Hippocampal formation (tissue), 2 donors: ENCODE measurements at places on chromosomes 7 and 10.

GRCh38 chr7:41415471-41416207, 287.3 kb downstream of the INHBA start:
- no peak for DNase-seq

- DNase-seq: no peak
Measured at GRCh38 chr7:2689951-2690705, 2.1 kb downstream of the AMZ1 start.

- DNase-seq: peak; percentile 21
Measured at GRCh38 chr10:69716711-69717560, 84.8 kb upstream of the COL13A1 start.

- DNase-seq: no peak
Measured at GRCh38 chr7:151008511-151009323, 15.6 kb downstream of the ATG9B start.

DNA sequence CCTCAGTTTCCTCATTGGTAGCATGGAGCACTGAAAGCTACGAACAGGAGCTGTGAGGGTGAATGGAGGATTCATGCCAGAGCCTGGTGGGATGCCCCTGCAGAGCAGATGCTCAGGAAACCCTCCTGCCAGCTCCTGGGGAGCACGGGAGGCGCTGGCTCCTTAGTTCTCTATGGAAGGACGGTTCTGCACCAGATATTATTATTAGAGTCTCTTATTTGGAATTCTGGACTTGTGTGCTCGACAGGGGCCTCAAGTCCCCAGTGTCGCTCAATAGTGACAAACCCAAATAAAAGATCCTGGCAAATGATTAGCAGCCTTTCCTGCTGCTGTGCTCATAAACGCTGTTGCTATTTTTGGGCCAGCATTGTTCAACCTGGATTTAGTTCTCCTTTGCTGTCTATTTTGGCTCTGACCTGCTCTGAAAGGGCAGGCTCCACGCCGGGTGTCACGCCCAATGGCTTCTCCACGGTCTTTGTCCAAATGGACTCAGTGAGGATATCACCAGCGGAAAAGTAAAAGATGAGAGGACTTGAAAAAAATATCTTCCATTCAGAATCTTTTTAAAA, 23.0 kb upstream of the KLF6 start:
- no peak for DNase-seq

DNA sequence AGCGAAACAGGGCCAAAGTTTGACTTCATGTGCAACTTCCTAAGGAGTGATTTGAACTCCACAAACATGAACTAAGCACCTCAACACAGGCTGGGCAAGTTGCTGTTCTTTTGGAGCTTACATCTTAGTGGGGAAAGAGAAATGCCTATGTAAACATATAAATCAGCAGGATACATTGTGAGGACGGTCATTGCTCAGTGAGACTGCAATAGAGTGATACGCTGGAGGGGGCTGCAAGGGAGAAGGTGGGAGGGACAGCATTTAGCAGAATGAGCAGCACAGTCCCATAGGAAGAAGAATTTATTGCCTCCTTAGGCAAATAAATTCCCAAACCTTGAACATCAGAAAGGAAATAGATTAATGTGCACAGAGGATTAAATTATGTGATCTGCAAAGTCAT, 90.0 kb downstream of the EGFR start:
- DNase-seq: no peak

GRCh38 chr10:13769946-13770345, 183.2 kb downstream of the PRPF18 start:
- no peak for DNase-seq

DNA sequence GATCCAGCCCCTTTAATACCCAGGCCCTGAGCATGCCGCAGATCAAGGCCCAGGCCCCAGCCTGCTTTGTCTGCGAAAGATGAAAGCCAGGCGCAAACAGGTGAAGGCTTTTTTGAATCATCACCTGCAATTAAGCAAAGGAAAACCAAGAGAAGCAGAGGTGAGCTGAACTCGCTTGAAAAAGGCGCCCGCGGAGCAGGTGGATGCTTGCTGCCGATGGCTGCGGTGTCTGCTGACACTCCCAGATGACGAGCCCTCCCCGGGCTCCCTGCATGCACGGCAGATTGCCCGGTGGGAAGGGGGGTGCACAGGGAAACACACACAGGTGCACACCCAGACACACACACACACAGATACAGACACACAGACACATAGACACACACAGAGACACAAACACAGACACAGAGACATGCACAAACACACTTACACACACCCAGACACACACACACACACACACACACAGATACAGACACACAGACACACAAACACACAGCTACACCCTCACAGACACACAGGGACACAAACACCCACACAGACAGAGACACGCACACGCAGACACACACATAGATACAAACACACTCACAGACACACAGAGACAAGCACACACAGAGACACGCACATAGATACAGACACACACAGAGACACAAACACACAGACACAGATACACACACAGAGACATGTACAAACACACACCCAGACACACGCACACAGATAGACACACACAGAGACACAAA, 142.6 kb upstream of the RNF32 start:
- DNase-seq: no peak

DNA sequence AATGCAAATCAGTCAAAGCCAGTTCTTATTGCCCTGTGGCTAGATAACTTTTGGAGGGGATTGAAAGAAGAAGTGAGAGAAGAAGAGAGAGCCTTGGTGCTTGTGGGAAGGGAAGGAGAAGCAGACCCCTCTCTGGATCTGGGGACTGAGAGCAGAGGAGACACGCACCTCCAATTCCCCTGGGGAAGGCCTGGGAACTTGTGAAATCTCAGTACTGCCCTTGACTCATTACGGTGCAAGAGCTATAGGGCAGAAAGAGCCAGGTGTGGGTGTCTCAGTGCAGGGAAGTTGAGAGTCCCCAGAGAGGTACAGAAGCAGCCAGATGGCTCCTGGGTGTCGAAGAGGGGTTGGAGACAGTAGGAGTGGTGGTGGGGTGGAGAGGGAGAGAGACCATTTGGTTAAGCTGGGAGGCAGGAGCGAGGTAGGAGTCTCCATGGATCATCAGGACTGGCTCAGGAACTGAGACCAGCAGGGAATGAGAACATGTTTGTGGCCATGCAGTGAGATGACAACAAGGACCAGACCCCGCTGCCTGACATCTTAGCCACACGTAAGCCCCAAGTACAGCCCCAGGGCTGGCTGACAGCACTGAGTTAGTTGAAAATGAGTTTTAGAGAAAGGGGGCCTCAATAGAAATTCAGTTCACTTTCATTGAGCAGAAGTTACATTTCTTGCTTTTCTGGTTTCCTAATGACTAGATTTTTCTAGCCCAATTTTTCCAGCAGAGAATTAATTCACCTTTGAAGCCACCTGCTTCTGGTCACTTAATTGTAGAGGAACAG, 238.2 kb downstream of the BUB3 start:
- DNase-seq: no peak

DNA sequence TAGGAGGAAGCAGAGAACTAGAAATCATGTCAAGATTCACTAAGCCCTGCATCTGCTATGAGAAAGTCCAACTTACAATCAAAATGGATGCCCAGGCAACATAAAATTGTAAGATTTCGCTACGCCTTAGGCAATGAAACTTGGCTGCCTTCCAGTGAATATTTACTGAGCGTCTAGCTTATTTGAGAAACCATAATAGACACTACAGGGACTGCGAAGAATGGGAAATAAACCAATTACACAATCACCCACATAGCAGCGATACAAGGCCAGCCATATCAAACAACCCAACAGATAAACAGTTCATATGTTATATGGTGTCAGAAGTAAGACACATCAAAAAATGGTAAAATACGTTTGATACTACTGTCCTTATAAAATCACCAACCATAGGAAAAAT, 545.0 kb upstream of the C7orf33 start:
- DNase-seq: no peak

DNA sequence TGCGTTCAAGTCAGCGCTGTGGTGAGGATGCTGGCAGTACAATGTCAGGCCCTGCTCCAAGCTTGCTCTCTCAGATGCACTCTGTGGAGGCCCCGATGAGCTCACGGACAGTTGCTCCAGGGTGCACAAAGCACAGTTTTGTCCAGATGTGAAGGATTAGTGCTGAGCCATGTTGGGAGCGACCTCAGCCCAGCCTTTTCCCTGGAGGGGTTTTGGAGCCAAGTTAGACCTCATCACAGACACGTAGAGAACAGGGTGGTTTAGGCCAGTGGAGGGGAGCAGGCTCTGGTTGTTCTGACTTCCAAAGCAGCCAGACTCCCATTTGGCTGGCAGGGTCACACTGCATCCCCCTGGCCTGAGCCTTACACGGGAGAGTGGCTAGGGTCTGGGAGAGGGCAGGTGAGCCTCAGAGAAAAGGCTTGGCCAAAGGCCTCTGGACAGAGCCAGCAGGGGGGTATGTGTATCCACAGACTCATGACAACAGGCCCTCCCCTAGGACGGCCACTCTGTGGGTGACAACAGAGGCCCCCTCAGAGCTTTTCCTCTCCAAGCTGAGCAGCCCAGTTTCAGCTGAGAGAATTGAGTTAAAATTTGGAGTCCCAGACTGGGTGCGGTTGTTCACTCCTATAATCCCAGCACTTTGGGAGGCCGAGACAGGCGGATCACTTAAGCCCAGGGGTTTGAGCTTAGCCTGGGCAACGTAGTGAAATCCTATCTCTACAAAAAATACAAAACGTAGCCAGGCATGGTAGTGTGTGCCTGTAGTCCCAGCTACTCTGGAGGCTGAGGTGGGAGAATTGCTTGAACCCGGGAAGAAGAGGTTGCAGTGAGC, 4.7 kb downstream of the PLAC9 start:
- DNase-seq: no peak

GRCh38 chr10:28676326-28676967, 874 bp upstream of the BAMBI start:
- no peak for DNase-seq

DNA sequence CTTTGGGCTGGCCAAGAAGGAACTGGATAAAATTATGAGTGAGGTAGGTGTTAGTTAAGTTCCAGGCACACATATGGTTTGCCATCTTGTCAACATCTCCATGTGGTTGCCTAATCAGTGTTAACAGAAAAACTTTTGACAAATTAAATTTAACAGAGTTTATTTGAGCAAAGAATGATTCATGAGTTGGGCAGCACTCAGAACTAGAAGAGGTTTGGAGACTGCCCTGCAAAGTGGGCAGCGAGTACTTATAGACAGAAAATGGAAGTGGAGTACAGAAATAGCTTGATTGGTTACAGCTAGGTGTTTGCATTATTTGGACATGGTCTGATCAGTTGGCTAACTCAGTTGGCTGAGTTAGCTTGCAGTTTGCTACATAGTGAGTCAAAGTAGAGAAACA, 37.5 kb upstream of the AGK start:
- DNase-seq: no peak

- no peak for DNase-seq
Measured at GRCh38 chr10:12943425-12943824, 58.1 kb downstream of the CCDC3 start.

DNA sequence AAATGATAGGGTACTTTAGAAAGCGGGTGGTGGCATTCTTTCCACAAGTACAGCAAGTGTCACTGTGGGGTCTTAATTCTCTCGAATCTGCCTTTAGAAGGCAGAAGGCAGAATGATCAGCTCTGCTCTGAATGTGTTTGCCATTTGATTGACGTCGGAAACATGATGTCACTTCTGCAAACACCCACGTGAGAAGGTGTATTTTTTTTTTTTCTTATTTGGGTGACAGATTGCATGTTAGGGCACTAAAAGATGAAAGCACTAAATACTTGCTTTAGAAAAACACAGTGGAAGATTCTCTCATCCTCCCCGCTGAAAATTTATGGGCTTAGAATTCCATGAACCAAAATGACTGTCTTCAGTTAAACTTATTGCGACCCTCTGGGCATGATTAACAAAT, 150.2 kb downstream of the TCF7L2 start:
- DNase-seq: no peak

DNA sequence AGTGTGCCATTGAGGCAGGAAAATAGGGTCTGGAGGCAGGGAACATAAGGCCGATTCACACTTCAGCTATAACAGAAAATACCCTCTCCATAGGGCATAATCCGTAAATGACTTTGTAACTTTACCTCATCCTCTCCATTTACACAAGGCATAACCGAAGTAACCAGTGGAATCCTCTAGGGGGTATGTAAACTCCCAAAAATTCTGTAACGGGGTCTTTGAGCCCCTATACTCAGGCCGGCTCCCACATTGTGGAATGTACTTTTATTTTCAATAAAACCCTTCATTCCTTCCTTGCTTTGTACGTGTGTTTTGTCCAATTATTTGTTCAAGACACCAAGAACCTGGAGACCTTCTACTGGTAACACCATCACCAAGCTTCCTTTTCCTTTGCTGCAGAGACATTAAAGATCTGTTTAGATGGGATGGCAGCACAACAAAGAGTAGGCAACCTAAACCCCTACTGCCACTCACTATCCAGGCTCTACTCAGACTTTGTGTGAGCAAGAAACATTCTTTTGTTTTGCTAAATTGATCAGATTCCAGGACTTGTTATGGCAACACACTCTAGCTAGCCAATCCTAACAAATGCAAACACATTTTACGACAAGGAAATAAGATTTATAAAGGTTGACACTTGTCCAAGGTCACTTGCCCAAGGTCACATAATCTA, 99.3 kb downstream of the DGKI start:
- DNase-seq: no peak

GRCh38 chr7:2510909-2511768, 8.4 kb upstream of the LFNG start:
- DNase-seq: no peak

- DNase-seq: no peak
Measured at GRCh38 chr7:34596887-34597286, 61.1 kb upstream of the NPSR1 start.

DNA sequence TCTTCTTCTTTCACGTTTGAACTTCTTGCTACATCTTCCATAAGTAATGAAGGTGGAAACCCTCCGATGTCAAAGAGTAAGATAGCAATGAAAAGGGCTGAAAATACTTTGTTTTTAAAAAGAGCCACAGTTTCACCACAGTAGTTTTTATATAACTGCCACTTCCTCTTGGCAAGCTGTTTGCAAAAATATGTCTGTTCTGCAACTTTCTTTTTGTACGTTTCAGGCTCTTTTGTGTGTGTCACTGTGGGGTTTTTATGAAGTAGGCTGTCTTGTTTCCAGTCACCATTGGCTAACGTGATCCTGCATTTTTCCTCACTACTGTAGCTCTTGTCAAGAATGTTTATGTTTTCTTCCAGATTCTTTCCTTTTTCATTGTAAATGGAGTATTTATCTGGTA, 55.6 kb downstream of the SLC16A9 start:
- DNase-seq: no peak

DNA sequence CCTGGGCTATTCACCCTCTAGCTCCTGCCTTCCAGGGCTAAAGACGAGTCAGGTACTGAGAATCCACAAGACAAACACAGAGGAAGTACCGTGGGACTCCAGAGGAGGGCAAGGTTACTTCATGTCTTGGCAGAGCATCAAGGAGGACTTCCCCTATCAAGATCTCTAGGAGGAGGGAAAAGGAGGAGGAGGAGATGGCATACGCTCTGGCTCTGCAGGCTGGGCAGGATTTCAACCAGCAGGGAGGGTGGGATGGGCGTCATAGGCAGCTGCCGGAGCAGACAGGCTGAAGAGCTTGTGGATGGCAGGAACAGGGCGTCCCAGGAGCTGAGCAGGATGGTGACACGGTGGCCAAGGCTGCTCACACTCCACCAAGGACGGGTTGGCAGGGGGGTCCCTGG, 21.3 kb downstream of the MDH2 start:
- DNase-seq: peak; percentile 25
